Mesendoderm (in vitro differentiated cells): ENCODE measurements at places on chromosomes 11 and 22.

GRCh38 chr11:35780951-35781860 is 118.6 kb downstream of the TRIM44 start:
- no peak overlapping the region for H3K27ac ChIP-seq
- no peaks in the 10 kb centered on the region for H3K4me1 ChIP-seq
- peak; percentile 77 for DNase-seq
- no peak overlapping the region for H3K4me3 ChIP-seq

- no peaks in the 10 kb centered on the region for H3K36me3 ChIP-seq
- no peaks in the 10 kb centered on the region for H3K27me3 ChIP-seq
- DNase-seq: no peak
- no peak overlapping the region for H3K4me3 ChIP-seq
Measured at GRCh38 chr22:48096411-48096810, 1334.0 kb downstream of the TBC1D22A start.

DNA sequence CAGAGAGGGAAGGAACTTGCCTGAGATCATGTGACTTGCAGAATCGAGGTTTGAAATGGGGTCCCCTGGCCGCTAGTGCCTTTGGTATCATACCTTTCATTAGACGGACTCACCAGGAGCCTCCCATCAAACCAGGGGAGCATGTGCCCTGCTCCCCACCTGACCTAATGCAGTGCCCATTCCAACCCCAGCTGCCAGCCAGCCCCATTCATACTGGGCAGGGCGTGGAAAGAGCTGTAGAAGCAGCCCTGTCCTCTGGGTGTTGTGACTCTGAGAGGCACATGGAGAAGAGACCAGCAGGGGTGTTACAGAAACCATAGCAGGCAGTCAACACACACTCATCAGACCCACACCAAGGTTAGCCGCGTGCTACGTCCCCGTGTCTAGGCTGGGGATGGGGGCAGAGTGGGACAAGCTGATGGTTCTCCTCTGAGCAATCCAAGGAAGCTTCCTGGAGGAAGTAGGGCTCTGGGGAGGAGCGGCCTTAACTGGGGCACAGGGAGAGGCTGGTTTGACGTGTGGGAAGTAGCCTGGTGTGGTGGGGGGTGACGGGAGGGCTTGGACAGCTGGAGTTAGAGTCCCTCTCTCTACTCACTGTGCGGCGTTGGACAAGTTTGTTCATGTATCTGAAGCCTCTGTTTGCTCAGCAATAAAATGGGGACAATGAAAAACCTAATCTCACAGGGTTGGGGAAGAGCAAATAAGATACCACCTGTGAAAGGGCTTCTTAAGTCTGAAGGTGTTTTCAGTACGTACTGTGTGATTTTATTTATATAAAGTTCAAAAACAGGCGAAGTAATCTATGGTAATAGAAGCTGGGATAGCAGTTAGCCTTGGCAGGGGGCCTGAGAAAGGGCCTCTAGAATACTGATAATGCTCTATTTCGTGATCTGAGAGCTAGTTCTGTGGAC is 14.0 kb downstream of the GRIK4 start:
- no peaks in the 10 kb centered on the region for H3K36me3 ChIP-seq
- no peaks in the 10 kb centered on the region for H3K27me3 ChIP-seq
- no peak overlapping the region for H3K27ac ChIP-seq
- H3K4me1 ChIP-seq: peaks cover 2% of the 10 kb centered on the region

GRCh38 chr22:43343670-43344519 is 723 bp upstream of the SCUBE1 start:
- H3K27me3 ChIP-seq: peaks cover 8% of the 10 kb centered on the region
- H3K4me1 ChIP-seq: no peaks in the 10 kb centered on the region
- no peak overlapping the region for H3K4me3 ChIP-seq
- peak; percentile 33 for DNase-seq

GRCh38 chr11:102237096-102237735 is 80.1 kb upstream of the BIRC3 start:
- DNase-seq: peak; percentile 45
- H3K4me1 ChIP-seq: peaks cover 2% of the 10 kb centered on the region
- H3K27ac ChIP-seq: no peak overlapping the region
- no peak overlapping the region for H3K4me3 ChIP-seq

DNA sequence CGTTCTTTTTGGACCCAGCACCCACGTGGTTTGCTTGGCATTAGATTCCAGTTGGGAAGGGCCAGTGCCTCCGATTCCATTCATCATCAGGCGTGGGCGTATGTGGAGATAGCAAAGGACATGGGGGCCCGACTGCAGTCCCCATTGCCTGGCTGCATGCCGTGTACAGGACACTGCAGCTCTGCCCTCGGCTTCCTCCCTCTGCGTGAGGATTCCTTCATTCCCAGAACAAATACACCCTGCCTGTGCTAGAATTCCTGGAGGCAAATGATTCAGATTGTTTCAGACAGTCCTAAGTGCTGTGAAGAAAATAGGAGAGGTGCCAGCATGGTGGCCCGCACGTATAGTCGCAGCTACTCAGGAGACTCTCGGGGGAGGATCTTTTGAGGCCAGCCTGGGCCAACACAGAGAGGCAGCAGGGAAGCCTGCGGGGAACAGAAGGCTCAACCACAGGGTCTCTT is 15.4 kb downstream of the DERL3 start:
- H3K27ac ChIP-seq: no peak overlapping the region
- no peak for DNase-seq
- H3K4me1 ChIP-seq: no peaks in the 10 kb centered on the region
- peaks cover 21% of the 10 kb centered on the region for H3K36me3 ChIP-seq
- no peak overlapping the region for H3K4me3 ChIP-seq
- no peaks in the 10 kb centered on the region for H3K27me3 ChIP-seq

- no peaks in the 10 kb centered on the region for H3K4me1 ChIP-seq
- no peaks in the 10 kb centered on the region for H3K27me3 ChIP-seq
- H3K36me3 ChIP-seq: no peaks in the 10 kb centered on the region
- H3K27ac ChIP-seq: no peak overlapping the region
- no peak overlapping the region for H3K4me3 ChIP-seq
Measured at GRCh38 chr11:128052912-128053641, 534.3 kb downstream of the ETS1 start.
